ENCODE measurements at places on chromosomes 7 and 10. TPM values are rescaled to one million over a fixed set of nuclear protein-coding genes. Genes with fewer than 3 reads are reported as not detected.

GRCh38 chr7:85014936-85015660 lies 171.8 kb downstream of the SEMA3D start:
- no peak for DNase-seq

DNA sequence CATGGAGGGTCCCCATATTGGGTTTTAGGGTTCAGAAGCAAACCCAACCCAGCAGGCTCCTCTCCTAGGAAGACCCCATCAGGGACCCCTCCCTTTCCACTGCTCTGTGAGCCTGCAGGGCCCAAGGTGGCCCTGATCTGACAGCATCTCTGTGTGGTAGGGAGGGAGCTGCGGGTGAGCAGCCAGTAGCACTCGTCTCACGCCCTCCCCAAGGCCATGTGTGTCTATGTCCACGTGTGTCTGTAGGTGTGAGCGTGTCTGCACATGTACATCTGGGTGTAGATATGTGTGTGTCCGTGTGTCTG lies 103.5 kb upstream of the FAM20C start:
- no peak for DNase-seq

The TFEC gene
- total RNA-seq = 0.47 TPM

The TMEM273 gene
- 11.3 TPM for total RNA-seq

The SLC13A1 gene
- not detected for total RNA-seq

DNA sequence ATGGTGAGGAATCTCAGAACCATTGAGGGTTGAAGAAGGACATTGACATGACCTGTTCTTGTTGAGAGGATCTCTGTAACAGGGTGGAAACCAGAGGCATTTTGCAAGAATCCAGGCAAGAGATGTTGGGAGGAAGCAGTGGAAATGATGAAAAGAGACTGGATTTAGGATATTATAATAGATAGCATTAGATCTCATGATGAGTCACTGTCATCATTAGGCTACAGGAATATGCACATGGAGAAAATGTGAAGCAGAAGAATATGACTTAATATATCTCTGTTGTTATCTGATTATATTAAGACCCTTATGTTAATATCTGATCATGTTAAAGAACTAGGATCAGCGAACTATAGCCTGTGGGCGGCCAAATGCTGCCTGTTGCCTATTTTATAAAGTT lies 393.0 kb upstream of the MTPN start:
- DNase-seq = no peak

The BMPR1A gene
- total RNA-seq = 14.8 TPM
